ENCODE measurements at places on chromosomes 11 and 22. TPM values are rescaled to one million over a fixed set of nuclear protein-coding genes. Genes with fewer than 3 reads are reported as not detected.
A peak's percentile ranks its signal among the peaks of the same experiment; 100 is the strongest.

GRCh38 chr11:74185285-74185684 lies 14.2 kb downstream of the PPME1 start:
- no peak for DNase-seq

DNA sequence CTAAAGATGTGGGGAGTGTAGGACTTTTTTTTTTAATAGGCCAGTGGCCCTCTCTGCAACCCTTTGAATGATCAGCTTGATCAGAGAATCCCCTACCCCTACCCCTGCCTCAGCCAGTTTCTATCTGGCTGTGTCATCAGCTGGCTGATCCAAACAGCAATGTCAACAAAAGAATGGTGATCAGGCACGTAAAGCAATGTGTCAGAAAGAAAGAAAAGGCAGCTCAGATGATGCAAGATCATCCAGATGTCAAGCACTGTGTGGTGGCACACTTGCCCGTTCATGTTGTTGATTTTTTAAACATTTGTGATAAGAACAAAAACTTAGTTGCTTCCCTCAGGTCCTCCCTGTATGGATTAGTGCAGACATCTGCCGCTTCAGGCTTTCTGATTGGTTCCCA lies 26.3 kb upstream of the EHF start:
- no peak for DNase-seq

Gene PRG3
- not detected for total RNA-seq

DNA sequence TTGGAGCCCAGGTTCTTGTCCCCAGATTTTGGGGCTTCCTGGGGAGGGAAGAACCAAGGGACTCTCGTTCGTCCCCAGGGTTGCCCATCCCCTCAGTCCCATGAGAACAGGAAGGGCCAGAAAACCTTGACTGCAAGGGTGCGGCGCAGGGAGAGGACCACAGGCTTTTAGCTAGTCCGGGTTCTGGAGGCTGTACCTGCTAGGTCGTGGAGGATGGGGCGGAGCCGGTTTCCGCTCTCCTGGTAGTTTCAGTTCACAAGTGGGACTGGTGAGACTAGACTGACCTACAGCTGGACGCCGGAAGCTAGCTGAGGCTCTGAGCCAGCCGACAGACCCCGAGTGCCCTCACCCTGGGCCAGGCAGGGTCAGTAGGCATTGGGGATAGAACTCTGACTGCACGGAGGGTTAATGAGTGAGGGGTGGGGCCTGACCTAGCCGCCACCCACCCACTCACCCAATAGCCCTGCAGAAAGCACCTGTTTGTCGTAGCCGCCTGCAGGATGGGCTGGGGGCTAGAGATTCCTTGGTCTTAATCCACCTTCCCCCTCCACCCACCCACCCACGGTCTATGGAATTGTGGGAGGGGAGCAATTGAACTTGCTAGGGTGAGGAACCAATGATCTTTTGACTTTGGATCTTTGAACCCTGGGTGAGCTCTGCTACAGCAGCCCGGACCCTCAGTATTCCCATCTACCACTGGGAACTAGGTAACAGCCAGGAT lies 1.5 kb downstream of the MAFF start:
- DNase-seq: peak; percentile 85

- DNase-seq: peak; percentile 70
Measured at GRCh38 chr11:77411137-77411707, 62.7 kb downstream of the PAK1 start.

- no peak for DNase-seq
Measured at GRCh38 chr22:45430871-45431270, 17.4 kb downstream of the RIBC2 start.

Gene ADAMTS15
- total RNA-seq: 8.2 TPM

DNA sequence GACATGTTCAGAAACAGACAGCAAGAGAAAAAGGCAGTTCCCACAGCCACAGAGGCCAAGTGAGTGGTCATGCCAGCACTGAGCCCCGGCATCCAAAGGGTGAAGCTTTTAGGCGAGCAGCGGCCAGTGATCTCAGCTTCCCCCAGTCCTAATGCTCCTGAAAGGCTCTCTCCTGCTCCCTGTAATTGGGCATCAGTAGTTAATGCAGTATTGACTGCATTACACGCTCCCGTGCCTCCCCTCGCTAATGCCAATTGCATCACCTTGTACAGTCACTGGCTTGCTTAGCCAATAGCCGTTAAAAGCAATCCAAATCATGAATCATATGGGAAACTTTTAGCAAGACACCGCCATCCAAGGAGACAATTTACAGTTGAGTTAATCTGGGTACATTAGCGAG lies 4.9 kb downstream of the LMO1 start:
- DNase-seq: peak; percentile 30

GRCh38 chr11:113553235-113553634 lies 78.0 kb upstream of the DRD2 start:
- no peak for DNase-seq

DNA sequence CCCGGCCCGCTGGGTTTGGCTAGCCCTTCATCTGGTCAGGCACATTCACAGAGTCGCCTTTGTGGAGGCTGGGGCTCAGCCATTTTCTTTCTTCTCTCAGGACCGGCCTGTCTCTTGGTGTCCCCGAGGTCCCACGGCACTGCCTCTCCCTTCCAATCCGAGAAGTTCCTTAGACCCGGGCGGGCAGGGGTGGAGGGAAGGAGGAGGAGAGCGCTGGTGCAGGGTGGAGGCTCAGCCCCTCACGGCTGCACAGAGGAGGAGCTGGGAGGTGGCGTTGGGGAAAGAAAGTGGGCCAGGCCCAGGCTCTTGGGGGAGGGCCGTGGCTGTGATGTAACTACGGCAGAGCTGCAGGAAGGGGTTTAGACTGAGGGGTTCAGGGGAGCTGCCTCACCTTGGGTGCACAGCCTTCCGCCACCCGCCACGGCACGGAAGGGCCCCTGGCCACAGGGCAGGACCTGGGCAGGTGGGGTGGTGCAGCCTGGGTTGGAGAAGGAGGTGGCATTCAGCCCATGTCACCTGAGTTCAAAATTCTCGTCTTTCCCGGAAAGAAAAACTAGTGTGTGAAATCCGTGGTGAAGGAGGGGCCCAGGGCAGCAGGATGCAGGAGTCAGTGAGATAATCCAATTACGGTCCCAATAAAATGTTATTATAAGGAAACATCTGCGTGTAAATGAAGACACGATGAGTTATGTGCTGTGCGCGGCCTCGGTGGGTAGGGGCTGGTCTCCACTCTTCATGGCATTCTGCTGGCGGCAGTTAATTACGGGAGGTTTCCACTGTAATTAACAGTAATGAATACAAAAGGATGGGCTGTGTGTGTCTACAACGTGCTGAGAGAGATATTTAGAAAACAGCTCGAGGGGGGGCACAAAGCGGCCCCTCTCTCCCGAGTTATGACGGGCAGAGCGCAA lies 1.7 kb downstream of the BRSK2 start:
- no peak for DNase-seq

DNA sequence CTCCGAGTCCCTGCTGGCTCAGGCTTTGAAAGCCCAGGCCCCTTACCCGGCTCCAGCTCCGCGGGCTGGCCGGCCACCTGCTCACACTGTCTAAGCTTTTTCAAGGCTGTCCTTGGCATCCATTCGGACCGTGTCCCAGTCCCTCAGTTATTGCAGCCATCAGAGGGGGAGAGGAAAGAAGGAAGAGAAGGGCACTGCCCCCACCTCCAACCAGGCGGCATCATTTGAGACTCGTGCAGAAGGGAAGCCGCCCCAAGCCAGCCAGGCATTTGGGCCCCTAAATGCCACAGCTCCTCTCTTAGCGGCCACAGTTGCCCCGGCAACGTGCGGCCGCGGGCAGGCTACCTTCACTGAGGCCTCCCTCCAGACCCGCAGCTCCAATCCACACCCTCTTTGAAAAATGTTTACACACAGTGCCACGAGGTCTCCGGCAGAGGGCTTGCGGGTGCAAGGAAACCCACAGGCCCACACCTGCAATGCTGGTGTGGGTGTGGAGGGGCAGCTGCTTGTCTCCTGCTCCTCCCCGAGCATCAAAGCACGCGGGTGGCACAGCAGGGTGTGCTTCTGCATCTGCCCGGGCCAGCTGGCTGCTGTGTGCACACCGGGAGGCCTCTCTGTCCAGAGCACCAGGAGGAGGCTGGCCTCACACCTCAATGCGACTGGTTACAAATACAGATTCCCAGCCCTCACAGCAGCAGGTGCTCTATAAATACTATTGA lies 124.4 kb downstream of the CTTN start:
- peak; percentile 71 for DNase-seq

GRCh38 chr11:551596-551995 lies 8.9 kb downstream of the LMNTD2 start:
- DNase-seq: no peak

GRCh38 chr11:1564535-1565172 lies 7.4 kb downstream of the DUSP8 start:
- DNase-seq: peak; percentile 72

- DNase-seq: no peak
Measured at GRCh38 chr11:15150507-15150906, 35.8 kb downstream of the INSC start.

- DNase-seq: no peak
Measured at GRCh38 chr22:24330636-24331035, 60.0 kb downstream of the SPECC1L start.

GRCh38 chr22:48574776-48575617 lies 1252.7 kb downstream of the BRD1 start:
- DNase-seq: peak; percentile 81

DNA sequence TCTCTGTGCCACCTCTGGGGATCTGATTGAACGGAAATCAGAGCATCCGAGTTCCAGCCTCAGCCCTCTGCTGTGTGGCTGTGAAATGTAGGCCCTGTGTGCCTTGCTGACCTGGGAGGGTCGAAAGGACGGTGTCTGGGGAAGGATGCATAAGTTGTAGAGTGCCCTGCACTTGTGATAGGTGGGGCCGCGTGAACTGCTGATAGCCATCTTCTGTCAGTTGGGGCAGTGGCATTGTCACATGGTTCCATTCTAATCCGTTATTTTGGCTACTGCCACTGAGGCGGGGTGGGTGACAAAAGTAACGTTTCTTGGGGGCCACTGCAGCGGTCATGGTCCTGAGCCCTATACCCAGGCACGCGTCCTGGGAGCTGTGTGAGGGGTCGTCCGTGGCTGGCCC lies 63.4 kb downstream of the LRP5 start:
- no peak for DNase-seq

GRCh38 chr22:36182857-36183256 lies 18.8 kb downstream of the APOL4 start:
- no peak for DNase-seq

Gene MS4A15
- 147 TPM for total RNA-seq

GRCh38 chr11:16011396-16011795 lies 344.9 kb downstream of the SOX6 start:
- DNase-seq: no peak

Gene OTOG
- total RNA-seq: not detected

DNA sequence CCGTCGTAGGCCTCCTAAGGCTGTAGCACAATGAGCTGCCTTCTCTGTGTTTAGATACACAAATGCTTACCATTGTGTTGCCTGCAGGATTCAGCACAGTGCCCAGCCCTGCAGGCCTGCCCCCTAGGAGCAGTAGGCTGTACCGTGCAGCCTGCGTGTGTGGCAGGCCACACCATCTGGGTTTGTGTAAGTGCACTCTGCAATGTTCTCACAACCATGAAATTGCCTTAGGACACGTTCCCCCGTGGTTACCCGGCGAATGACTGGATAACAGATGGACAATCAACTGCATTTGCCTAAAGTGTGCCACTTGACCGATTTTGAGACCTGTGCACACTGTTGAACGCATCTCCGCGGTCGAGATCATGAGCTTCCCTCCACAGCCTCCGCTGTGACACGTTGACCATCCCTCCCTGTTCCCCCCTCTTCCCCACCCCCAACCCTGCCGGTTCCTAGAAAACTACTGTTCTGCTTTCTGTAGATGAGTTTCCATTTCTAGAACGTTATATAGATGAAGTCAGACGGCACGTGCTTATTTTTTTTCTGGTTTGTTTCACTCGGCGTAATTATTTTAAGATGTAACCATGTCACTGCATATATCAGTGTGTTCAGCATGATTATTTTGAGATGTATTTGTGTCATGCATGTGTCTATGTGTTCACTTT lies 22.2 kb upstream of the CTSD start:
- DNase-seq: no peak

DNA sequence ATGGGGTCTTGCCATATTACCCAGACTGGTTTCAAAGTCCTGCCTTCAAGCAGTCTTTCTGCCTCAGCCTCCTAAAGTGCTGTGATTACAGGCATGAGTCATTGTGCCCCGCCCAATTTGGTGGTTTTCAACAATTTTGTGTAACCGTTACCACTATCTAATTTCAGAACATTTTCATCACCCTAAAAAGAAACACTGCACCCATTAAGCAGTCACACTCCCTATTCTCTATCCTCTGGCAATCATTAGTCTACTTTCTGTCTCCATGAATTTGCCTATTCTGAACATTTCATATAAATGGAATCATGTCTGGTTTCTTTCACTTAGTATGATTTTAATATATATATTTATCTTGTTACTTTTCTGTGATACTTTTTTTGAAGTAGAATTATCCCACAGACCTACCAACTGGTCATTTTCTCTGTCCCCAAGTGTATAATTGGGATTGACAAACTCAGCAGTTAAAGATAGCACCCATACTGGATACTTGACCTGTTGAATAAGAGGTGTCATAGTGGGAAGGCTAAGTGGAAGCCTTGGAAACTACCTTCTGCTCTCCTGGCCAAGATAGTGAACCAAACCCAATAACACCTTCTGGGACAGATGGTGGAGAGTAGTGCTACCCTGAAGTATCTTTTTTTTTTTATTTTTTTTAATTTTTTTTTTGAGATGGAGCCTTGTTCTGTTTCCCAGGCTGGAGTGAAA lies 64.8 kb downstream of the STIM1 start:
- DNase-seq: no peak

GRCh38 chr11:2587132-2587930 lies 112.5 kb downstream of the KCNQ1OT1 start:
- peak; percentile 61 for DNase-seq

DNA sequence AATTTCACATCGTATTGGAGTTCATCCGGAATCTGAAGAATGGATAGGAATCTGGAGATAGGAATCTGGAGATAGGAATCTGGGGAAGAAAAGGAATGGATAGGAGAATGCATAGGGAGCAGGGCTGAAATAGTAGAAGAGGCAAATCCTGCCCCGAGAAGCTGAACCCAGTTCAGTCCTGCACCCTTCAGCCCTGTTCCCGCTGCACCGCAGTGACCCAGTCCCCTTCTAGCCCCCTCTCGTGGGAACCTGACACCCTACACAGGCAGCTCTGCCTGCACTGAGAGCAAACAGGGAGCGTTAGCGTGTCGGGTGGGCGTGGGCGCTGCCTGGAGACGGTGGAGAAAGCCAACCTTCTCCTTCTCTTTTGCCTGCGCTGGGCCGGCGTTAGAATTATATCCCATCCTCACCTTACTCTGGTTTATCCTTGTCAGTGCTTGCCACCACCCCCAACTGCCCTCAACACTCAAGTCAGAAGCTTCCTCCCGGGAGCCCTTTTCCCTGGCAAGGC lies 1.0 kb upstream of the CCKBR start:
- DNase-seq: no peak

GRCh38 chr11:128949791-128950454 lies 7.3 kb upstream of the TP53AIP1 start:
- no peak for DNase-seq

DNA sequence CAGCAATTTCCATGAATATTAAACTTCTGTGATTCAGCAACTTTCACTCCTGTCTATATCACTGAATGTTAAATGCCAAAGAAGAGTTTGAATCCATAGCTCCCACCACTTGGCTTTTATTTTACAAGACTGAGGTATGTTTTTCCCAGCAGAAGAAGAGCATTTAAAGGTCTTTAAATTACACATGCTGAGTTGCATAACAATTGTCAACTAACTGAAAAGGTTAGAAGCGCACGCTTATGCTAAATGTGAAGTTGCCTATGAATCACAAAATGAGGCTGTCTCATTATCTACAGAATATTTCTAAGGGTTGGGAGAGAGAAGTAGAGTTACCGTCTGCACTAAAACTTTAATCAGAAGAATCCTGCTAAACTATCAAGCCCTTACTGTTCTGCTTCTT lies 1086.3 kb downstream of the FAM181B start:
- no peak for DNase-seq
